ENCODE measurements at places on chromosomes 13 and 19.

GRCh38 chr19:47225746-47226425 is 5.1 kb downstream of the BBC3 start:
- peak; percentile 95 for DNase-seq

DNA sequence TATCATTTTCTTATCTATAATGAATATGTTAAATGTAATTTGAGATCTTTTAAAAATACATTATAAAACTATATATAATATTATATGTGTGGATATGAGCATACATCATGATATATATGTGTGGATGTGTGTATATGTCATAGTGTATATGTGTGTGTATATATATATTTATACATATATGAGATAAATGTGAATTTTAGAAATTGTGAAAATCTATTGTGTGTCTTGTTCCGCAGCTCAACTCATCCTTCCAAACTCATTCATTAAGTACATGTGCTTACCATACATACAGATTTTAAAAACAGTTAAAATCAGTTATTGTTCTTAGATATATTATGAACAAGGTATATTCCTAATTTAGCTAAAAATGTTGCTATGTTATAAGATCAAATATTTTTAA is 435.2 kb upstream of the MIR17HG start:
- DNase-seq = no peak

DNA sequence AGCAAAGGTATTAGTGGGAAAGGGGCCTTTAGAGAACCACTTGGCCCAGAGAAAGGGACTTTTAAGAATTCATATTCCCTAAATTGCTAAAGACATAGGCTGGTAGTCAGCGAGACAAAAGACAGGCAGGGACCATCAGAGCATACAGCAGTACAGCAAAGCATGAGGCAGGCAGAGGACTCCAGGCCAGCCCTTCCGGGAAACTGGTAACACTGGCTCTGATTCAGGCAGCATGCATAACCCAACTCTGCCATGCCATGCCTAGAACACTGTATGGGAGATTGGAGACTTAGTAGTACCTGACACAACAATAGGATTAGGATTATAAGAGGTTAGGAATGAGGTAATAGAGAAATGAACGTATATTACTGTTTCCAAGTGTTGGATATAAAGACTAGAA is 34.9 kb downstream of the CAB39L start:
- DNase-seq = no peak

DNA sequence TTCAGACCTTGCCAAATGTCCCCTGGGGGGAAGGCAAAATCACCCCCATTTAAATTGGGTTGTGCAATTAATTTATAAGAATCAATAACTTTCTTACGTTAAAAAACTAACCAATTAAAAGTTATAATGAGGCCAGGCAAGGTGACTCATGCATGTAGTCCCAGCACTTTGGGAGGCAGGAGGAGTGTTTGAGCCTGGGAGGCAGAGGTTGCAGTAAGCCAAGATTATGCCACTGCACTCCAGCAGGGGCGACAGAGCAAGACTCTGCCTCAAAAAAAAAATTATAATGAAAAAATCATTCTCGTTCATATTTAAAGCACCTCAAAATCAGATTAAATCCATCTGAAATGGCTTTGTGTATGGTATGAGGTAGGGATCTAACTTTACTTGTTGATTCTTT is 18.4 kb upstream of the SIGLEC14 start:
- DNase-seq = no peak

GRCh38 chr13:98871727-98872126 is 106.1 kb downstream of the DOCK9 start:
- no peak for DNase-seq

DNA sequence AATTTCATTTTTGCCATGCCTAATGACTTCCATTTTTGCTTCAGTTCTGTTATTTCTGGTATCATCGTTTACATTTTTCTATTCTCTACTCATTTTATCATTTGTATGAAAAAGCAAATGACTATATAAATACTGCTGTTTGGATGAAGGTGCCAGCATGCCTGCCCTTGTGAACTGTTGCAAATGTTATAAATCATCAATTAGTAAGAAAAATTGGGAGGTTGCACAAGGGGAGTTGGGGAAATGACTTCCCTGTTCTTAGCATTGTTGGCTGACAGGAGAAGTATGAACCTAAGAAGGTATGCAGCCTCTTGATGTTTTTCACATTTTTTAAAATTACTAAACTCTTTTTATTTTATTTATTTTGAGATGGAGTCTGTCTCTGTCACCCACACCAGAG is 15.1 kb downstream of the SAFB start:
- no peak for DNase-seq

DNA sequence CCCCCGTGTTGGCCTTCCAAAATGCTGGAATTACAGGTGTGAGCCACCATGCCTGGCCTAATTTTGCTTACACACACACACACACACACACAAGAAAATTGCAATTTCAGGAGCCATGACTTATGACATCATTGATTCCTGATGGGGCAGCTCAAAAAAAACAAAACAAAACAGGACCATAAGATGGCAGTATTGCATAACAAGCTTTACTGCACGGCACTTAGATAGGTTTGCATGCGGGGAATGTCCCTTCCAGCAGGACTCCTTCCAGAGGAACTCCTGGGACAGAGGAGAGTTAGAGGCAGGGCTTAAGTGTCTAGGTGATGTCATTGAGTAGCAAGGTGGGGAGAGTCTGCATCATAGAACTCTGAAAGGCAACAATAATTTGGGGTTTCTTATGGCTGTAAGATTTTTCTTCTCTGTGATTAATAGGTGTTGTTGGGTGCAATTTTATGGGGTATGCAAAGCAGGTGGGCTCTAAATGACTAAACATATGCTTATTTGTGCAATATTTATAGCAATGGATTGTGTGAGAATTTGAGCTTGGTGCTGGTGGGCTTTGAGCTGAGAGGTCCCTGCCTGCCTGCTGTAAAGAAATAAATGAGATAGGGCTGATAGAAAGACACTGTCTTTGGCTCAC is 9.0 kb upstream of the ACSBG2 start:
- DNase-seq = peak; percentile 36

GRCh38 chr19:29510701-29511265 is 15.0 kb upstream of the VSTM2B start:
- DNase-seq = no peak

- no peak for DNase-seq
Observed at GRCh38 chr13:79658333-79658975, 177.5 kb downstream of the NDFIP2 start.

DNA sequence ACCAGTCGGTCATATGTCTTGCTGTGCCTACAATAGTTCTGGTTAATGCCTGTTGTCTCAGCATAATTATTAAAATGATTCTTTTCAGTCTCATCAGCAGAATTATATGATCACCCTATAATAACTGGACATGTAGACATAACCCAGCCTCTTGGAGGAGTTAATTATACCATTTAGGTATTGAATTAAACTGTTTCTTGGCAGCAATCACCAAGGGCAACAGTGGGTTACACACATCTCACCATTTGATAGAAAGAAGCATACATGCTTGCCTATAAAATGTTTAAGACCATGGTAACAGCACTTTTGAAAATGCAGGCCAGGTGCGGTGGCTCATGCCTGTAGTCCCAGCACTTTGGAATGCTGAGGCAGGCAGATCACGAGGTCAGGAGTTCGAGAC is 184.6 kb downstream of the RGCC start:
- DNase-seq = no peak

DNA sequence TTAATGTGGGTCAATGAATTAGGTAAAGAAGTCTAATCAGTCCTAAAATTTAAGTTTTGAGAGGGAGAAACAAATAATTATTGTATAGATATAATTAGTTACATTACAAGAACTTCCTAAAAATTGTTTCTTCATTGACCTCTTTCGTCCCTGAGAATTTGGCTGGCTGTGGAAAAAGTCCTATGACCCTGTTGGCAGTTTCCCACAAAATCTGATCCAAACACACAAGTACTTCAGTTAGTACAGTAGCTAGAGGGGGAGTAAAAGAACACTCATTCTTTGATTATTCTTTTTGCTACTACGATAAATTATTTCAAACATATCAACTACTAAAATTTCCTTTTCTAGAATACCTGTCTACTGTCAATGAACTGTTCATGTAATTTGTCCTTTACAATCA is 11.3 kb downstream of the POSTN start:
- no peak for DNase-seq

DNA sequence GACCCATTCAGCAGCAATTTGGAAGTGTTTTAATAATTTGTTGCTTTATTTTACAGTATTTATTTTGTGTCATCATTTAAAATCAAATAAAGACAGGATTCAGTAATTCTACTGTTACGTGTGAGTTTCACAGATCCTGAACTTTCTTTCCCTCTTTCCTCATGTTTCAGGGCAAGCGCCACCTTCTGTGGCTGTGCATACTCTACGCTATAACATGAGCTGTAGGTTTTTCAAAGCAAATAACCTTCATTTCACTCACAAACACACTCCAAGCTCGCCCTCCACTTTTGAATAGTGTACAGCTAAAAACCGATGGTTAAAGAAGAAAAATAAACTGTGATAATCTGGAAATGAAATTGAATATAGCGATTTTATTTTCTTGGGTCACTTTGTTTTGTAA is 753.3 kb downstream of the OLFM4 start:
- no peak for DNase-seq

DNA sequence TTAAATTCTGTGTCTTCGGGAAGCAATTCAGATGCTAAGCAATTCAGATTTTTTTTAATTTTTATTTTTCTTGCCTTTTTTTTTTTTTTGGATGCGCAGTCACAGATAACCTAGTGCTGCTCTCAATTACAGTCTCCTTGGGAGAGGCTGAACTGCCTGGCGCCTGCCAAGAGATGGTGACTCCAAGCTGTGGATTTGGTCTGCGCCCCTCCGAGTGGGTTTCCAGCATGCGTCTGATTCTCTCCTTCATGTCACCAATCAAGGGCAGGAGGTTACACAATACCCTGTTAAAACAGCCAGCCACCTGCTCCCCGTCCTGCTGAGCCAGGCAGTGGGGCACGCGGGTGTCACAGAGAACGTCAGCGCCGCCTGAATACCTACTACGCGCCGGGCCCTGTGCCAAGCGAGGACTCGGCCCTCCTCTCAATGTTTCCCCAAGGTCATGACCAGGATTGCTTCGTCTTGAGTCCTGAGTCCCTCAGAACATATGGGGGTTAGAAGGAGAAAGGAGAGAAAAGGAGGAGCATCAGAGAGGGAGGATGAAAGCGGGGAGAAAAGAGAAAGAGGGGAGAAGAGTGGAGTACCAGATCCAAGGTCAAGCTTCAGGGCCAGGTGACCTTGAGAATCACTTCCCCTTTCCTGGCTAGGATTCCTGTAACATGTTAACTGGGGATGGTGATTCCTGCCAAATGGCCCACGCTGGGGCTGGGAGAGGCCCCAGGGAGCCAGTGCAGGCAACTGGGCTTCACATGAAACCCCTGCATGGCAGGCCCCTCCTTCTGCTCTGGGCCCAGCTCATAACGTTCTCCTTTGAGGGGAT is 213.6 kb downstream of the URI1 start:
- DNase-seq = no peak

GRCh38 chr19:991174-991931 is 7.2 kb downstream of the WDR18 start:
- no peak for DNase-seq

DNA sequence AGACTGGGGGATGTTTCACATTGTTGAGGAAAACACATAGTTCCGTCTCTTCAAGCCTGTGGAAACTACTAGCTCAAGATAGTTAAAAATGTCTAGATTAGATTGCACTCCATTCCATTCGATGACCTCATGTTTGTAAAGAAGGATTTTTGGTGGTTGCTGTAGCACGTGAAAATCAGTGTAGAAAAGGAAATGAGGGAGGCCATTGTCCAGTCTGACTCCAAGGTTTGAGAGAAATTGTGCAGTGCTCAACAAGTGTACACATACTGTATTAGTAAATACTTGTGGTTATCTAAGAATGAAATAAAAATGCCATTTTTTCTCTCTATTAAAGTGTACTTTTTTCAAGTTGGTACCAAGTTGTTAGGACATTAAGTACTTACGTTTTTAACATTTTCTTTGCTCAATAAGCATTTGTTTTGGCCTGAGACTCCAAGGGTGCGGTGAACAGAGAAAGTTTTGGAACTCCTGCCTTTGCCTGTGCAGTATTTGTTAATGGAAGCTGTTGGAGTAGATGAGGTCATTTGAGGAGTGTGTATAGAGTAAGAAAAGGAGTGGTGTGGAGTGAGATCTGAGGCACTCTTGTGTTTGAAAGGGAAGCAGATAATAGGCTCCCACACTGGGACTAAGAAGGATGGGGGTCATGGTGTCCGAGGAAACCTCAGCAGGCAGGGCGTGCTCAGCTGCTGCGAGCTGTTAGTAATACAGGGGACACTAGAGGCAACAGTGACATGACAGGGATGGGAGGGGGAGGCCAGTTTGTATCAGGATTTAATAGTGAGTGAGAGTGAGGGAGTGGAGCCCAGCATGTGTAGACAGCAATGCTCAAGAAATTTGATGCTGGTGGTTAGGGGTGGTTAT is 4.4 kb downstream of the WASF3 start:
- no peak for DNase-seq

DNA sequence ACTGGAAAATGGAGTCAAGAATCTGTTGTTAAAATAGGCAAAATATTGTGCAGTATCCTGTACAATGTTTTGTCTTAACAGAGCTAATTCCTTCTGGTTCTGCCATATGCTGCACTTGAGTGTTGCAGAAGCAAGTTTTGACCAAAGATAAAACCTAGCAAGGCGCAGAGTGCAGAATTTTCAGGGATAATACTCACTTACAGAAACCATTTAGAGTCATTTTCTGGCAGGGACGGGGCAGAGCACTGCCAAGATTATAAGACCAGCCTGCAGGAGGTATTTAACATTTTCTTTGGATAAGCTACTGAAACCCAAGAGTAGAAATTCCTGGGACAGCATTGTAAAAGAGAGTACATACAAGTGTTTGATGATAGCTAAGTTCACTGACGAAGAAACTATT is 159.5 kb upstream of the EDNRB start:
- no peak for DNase-seq

DNA sequence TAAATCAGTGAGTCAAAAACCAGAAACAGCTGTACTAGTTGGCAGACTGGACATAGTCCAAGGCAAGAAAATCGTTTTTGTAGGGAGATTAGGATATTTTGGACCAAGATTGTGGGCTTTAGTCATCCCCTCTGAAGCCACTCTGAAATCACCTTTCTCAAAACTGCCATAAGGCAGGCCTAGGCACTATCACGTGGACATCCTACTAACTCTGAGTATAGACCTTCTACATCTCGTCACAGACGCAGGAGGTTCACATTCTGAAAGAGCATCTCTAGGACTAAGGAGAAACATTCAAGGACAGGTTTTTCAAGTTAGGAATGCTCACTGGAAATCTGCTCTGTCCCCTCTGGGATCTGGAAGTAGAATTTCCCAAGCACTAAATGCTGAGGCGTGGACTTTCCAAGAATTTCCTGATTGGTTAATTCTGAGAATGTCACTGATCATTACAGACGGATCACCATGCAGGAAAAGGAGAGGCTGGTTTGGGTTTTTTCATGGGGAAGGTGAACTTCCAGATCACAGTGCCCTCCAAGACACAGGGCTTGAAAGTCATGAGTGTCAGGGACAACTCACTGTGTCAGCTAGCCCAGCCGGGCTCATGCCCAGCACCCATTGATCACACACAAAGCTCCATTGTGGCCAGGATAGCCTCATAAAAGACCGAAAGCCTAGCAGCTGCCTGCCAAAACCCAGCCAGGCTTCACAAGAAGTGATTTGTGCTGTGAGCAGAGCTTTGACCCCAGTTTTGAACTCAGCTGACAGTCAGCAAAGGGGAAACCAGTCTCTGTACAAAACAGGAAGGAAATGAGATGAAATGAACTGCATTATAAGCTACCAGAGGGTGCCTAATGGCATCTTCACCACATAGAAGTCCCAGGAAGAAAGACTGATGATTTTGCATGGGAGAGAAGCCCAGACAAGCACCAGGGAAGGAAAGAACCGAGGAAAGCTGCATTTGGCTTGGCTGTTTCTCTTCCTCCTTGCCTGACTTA is 2.7 kb upstream of the RUBCNL start:
- peak; percentile 23 for DNase-seq

GRCh38 chr13:50829896-50830295 is 13.6 kb downstream of the DLEU7 start:
- no peak for DNase-seq
